Retinal pigment epithelial cell (primary cell): ENCODE measurements at places on chromosomes 16 and 17.
A peak's percentile ranks its signal among the peaks of the same experiment; 100 is the strongest.

DNA sequence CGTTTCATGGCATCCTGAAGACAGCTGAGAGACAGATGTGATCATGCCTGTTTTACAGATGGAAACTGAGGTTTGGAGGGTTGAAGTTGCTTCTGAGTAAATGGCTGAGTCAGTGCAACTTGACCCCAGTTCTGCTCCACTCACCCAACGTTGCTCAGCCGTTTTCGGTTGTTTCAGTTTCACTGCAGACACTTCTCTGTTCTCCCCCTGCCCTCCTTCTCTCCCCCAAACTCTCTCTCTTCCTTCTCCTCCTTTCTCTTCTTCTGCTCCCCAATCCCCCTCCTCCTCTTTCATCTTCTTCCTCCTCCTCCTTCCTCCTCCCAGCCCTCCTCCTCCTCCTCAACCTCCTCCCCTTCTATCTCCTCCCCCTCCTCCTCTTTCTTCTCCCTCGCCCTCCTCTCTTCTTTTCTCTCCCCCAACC, 9.4 kb upstream of the CEP20 start:
- no peak for DNase-seq

- DNase-seq, result no peak
Observed at GRCh38 chr16:26765087-26765486, 301.6 kb upstream of the C16orf82 start.

- DNase-seq, result no peak
Observed at GRCh38 chr17:79690988-79691836, 39.5 kb upstream of the ENPP7 start.

DNA sequence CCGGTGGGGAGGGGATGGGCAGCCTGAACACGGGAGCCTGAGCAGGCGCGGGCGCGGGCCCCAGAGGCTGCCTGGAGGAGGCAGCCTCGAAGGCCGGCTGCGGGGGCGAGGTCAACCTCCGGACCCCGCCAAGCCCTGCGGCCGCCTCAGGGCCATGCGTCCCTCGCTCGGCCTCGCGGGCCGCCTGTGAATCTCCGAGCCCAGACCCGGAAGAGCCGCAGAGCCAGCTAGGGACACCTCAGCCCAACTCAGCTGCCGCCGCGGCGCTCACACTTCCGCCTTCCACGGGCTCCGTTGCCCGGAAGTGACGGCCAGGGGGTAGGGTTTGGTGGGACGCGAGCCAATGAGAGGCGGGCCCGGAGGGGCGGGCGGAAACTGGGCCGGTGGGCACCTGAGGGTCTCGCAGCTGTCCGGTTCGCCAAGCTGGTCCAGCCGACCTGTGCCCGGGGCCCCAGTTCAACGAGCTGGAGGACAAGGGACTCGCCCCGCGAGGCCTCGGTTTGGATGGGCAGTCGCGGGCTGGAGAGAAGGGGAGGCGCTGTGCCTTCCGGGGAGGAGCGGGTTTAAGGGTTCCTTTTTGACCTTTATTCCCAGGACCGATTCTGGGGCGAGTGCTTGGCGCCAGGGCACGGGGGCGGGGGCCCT, at the start of gene SLC38A10:
TSS of gene SLC38A10 (minus strand) at position 277 of the 645 bp plus-strand sequence. CDS start 386 bp downstream, outside the sequence.
- DNase-seq, result peak; percentile 34

DNA sequence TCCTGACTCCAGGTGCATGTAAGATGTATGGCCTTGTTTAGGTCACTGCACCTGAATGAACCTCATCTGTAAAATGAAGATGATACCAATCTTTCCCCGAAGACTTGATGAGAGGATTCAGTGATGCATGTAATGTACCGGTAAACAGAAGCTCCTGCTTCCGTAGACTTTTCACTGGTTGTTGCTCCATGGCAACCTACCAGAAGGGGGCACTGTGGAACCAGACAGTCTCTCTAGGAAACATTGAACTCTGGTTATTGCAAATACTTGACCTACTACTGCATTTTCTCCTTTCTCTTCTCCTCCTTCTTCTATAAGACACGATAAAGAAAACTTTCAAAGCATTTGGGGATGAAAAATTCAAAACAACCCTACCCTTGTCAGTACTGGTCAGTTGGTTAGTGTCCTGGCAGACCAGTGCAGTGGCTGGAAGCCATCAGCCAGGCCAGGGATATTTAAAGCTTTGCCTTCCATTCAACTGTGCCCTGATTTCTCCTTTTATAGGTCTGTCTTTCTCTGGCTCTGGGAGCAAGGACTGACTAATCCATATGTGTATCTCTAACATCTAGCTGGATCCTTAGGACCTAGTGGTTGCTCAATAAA, 667.4 kb upstream of the SALL1 start:
- DNase-seq, result no peak

- no peak for DNase-seq
Observed at GRCh38 chr17:79504181-79504605, 106.7 kb downstream of the RBFOX3 start.

DNA sequence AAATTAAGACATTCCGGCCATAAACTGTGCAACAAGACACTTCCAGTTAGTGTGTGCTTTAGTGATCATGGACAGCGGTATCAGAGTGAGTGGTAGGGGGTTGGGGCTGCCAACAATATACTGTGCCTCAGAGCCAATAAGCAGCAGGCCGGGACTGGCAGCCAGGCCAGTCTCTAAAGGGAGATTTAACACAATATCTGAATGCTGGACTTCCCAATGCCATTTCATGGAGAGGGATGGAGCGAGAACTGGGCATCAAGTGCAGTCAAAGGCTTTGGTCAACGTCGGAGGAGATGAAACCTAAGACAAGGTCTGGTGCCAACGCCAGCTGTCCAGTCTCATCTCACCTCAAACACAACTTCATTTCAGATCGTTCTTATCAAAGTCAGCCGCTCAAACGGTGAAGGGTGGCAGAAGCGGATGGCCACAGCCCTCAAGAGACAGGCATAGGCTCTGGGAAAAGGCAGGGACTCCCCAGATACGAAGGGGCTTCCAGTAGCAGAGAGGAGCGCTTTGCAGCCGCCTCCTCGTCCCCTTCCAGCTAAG, 935 bp downstream of the USP32 start:
- DNase-seq, result no peak

- DNase-seq, result no peak
Observed at GRCh38 chr17:55644346-55644745, 78.3 kb downstream of the TMEM100 start.

- no peak for DNase-seq
Observed at GRCh38 chr17:80086081-80086480, 15.3 kb upstream of the GAA start.

- no peak for DNase-seq
Observed at GRCh38 chr16:87855852-87856715, 13.2 kb downstream of the SLC7A5 start.

GRCh38 chr17:4142107-4142900, 526 bp downstream of the ZZEF1 start:
- DNase-seq, result no peak

DNA sequence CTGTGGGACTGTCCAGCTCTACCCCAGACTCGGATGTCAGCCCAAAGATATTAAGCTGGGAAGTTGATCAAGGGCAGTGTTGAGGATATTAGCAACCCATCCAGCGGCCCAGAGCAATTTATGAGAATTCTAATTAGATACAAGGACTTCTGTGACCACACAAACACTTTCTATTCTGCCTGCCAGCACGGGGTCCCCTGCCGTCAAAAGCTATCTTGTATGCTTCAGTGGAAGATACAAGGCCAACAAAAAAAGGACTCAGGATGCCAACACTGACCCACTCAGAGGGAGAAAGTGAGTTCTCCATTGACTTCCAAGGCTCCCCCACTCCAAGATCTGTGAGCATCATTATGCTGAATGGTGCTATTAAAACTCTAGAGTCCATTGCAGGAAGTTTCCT, 390.7 kb downstream of the GRIN2A start:
- no peak for DNase-seq

- no peak for DNase-seq
Observed at GRCh38 chr17:70378076-70378475, 208.7 kb downstream of the KCNJ2 start.

- no peak for DNase-seq
Observed at GRCh38 chr17:19392303-19392702, 5.3 kb upstream of the MFAP4 start.

DNA sequence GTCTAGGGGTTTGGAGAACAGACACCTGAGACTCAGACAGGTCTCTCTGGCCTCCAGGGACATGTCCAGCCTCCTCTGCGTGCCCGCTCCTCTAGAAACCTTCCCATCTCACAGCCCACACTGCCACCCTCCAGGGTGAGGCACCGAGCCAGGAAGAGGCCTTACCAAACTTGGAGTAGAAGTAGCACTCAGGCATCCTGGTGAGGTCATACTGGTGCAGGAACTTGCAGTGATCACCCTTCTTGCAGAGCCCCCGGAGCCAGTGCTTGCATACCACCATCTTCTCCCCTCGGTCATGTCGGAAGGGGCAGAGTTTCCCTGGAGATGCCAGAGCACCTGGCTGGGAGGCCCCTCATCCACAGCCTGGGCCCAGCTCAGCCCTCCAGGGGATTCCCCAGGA, 4.2 kb downstream of the CPSF4L start:
- DNase-seq, result no peak

DNA sequence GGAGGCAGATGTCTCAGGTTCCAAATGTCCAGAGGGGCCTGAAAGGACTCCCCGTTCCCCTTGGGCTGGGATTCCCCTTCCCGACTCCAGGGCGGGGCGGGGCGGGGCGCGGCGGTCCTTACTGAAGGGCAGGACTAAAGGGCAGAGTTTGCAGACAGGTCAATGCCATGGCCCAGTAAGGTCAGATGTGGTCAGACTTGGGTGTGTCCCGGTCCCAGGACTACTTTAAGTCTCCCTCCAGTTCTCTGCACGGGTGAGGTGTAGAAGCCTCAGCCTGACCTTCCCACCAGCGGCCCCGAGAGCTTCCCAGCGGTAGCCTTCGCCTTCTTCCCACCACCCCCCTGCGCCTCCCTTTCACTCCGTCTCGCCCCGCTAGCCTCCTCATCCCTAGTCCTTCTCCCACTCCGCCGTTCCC, 532 bp downstream of the KDM6B start:
- no peak for DNase-seq

DNA sequence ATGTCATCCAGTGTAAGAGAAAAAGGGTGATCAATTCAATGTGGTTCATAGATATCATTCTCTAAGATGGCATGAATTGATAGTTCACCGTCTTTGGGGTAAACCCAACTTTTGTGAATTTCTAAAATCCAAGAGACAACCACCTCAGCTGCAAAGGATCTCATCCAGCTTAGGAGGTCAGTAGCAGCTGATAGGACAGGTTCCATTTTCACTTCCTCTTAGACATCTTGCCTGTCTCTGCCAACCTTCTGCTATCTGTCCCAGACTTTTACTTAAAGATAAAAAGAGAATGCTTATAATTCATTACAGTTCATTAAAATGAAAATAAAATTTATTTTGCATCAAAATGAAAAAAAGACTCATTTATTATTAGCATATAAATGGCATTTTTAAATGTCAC, 468.2 kb downstream of the XYLT1 start:
- DNase-seq, result no peak

DNA sequence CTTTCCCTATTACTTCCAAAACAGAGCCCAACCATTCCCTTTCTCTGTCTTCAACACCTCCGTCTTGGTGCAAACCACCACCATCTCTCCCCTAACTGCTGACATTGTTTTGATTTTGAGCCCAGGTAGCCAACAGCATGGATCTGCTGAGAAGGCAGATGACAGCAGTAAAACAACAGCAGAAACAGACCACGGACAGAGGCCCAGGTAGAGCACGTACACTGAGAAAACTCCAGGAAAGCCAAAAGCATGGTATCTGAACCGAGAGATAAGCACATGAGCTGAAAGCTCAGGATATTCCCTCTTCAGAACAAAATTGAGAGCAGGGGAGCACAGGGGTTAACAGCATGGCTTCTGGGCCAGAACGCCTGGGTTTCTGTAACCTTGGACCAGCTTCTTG, 18.9 kb upstream of the MAP3K14 start:
- DNase-seq, result no peak

- no peak for DNase-seq
Observed at GRCh38 chr17:19487024-19487600, 46.5 kb upstream of the SLC47A1 start.

- DNase-seq, result no peak
Observed at GRCh38 chr17:73533127-73533526, 111.1 kb downstream of the SDK2 start.

GRCh38 chr16:83878838-83879237, 20.1 kb upstream of the MLYCD start:
- DNase-seq, result no peak

DNA sequence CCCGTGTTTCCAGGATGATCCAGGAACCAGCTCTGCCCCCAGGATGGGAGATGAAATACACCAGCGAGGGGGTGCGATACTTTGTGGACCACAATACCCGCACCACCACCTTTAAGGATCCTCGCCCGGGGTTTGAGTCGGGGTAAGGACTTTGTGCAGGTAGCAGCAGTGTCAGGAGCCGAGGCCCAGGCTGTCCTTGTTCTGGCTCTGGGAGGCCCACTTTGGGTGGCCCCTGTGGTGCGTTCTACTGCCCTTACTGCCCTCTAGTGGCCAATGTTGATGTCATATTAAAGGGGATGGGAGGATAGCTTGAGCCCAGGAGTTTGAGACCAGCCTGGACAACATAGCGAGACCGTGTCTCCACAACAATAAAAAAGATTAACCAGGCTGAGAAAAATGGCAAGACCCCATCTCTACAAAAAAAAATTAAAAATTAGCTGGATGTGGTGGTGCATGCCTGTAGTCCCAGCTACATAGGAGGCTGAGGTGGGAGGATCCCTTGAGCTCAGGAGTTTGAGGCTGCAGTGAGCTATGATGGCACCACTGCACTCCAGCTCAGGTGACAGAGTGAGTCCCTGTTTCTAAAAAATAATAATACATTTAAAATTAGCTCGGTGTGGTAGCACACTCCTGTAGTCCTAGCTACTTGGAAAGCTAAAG, 20.9 kb upstream of the CLEC18A start:
- DNase-seq, result no peak

DNA sequence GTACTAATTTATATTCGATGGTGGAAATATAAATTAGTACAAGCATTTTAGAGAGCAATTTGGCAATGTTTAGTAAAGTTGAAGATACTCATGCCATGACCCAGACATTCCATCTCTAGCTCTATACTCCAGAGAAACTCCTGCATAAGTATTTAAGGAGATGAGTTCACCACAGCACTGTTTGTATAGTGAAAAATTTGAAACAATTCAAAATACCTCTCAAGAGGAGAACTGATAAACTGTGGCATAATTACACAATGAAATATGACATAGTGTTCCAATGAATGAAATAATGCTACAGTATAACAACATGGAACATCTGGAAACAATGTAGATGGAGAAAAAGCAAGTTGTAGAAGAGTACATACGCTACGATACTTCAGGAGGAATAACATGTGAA, 48.6 kb upstream of the IRX3 start:
- DNase-seq, result no peak

- DNase-seq, result no peak
Observed at GRCh38 chr17:8267480-8268147, 18.5 kb downstream of the PFAS start.
